Activated CD8-positive, alpha-beta T cell treated with anti-CD3 and anti-CD28 coated beads, Interleukin-2, amount 10 ng/mL, durations not matched to agents 7 days and 5 days (primary cell): ENCODE measurements at places on chromosomes 2 and 18.

DNA sequence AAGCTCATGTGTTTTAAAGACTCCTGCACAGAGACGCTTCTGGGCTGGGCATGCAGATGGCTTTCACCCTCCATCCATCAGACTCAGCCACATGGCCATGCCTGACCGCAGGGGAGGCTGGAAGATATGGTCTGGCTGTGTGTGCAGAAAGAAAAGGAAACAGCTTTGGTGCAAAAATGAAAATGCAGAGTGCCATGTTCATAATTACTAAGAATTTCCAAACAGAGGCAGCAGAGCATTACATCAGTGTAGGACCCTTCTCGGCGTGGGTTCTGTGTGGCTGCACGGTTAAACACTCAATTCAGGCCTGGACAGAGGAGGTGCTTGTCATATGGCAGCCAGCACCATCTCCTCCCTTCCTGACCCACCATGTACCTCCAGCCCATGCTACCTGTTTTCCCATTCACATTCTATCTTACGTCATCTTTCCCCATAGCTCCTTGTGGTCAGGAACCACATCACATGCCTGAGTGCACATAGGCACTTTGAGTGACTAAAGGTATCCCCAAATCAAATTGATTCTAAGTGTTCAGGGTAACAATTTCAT is 200.3 kb upstream of the ID2 start:
- DNase-seq, result peak; percentile 64

GRCh38 chr2:168246483-168247340 is 683 bp downstream of the STK39 start:
- DNase-seq, result peak; percentile 87

DNA sequence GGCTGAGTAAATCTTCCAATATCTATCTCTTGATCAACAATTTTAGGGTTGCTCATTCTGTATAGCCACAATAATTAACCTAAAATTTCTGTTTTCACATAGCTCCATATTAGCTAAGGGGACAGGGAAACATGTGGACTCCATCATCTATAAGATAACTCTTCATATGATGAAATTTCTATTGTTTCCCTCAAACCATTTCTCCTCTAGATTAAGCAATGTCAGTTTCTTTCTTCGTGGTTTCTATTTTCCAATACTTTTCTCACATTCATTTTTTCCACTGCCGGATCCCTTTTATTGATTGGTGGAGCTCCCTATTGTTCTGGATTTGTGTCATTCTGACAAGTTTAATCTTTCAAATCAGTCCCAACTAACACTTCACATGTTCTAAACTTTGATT is 1221.3 kb upstream of the ZEB2 start:
- no peak for DNase-seq

GRCh38 chr2:162545254-162545653 is 201.3 kb downstream of the GCA start:
- no peak for DNase-seq

- no peak for DNase-seq
These were observed 28.3 kb upstream of the KCNS3 start for GRCh38 chr2:17850151-17850550.

DNA sequence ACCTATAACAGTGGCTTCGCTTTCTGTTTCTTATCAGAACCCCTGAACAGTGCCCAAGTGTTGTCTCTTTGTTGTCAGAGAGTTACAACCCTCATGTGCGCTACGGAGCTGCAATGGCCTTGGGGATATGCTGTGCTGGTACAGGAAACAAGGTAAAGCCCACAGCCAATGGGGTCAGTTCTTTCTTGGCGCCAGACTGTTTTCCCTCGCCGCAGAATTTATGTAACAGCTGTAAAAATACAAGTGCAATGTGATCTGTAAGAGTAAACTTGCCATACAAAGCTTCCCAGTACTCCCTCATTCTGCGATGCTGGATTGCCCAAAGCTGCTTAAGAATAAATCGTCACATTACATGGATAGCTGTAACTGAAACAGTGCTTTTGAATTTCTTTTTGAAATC is 13.9 kb upstream of the HTR2B start:
- no peak for DNase-seq

DNA sequence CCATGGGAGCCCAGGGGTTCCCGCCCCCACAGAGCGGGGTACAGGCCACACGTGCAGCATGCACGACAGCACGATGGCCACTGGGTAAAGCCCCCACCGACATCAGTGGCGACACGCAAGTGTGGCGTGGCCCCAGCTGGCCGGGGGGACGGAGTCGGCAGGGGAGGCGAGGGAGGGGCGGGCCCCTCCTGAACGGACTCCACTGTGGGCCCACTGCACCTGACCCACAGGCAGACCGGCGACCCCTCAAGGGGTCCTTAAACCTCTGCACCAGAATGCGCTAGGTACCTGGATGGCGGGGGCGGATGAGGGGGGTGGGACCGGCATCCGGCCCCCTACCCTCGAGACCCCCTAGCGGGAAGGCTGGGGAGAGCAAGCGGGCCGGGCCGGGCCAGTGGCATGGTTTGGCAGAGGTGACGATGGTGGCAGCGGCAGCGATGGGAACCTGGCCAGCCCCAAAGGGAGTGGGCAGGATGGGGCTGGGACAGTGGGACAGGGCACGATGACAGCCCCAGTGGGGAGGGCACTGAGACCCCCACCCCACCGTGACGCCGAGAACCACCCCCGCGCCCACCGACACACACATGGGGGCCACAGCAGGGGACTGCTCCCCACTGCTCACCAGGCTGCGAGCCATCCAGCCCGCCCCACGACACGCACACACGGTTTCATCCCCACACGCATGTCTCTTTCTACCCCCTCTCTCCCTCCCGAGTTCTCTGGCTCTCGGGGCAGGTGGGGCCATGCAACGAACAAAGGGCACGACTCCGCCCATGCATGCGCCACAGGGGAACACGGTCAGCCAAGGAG is 91.9 kb upstream of the ANKRD30BL start:
- no peak for DNase-seq

- no peak for DNase-seq
These were observed 185.7 kb downstream of the TPGS2 start for GRCh38 chr18:36643061-36643460.
